NCI-H1105 (cell line): ENCODE measurements at places on chromosomes 2 and 18.

- DNase-seq = no peak
These were observed 114.6 kb downstream of the PHLPP1 start for GRCh38 chr18:62829936-62830335.

DNA sequence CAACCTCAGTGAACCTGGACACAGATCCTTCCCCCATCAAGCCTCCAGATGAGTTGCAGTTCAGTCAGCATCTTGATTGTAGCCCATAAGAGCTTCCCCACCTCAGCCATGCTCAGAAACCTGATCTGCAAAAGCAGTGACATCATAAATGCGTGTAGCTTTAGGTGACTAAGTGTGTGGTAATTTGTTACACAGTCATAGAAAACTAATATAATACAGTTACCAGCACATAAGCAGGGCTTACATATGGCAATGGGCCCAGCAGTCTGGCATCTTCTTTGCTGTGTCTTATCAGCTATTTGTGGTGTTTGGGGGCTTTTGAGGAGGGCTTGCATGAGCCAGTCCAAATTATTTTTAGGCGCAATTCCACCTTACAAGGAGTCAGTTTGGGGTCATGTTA is 807.0 kb downstream of the SLC4A3 start:
- no peak for DNase-seq

- no peak for DNase-seq
These were observed 150.4 kb downstream of the MTX2 start for GRCh38 chr2:176419591-176420071.

DNA sequence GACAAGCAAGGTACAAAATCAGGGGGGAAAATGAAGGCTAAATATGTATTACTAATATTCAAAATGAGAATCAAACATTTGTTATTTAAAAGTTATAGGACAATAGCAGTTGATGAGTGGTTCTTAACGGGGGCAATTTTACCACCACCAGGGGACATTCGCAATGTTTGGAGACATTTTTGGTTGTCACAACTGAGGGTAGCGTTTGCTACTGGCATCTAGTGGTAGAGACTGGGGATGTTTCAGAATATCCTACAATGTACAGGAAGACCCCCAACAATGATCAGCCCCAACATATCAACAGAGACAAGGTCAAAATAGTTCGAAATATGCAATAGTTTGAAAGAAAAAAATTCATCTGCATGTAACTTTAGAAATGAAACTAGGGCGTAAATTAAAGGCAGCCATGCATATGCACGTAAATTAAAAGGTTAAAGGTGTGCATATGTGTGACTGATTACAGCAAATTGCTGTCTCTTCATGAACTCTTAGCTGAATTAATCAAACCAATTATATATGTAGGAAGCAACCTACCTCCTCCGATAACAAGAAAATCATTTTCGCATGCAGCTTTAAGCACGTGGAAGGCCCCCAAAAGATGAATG is 61.2 kb upstream of the CUL3 start:
- DNase-seq = no peak

- DNase-seq = peak; percentile 45
These were observed 1047.2 kb upstream of the PIK3C3 start for GRCh38 chr18:40907842-40908241.

- DNase-seq = no peak
These were observed 392.8 kb upstream of the MEIS1 start for GRCh38 chr2:66041902-66042657.

GRCh38 chr18:75467281-75467795 is 39.8 kb upstream of the SMIM21 start:
- no peak for DNase-seq

GRCh38 chr2:30706534-30707303 is 100.5 kb downstream of the CAPN13 start:
- DNase-seq = peak; percentile 61

DNA sequence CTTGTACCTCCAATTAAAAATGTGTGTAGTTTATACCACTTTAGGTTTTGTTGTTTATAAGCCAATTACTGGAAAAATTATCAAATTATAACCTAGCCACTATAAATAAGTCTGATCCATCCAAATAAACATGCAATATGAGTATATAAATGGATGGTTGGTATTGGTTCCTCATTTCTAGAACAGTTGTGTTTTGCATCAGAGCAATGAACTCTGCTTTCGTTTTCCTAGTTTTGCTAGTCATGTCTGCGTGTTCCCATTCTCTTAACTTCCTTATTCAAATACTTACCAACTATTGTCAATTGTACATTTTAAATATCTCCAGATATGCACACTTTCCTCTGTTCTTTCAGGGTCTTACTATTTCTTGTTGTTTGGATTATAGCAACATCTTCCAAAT is 641.7 kb downstream of the NR4A2 start:
- no peak for DNase-seq

- DNase-seq = no peak
These were observed 831.7 kb downstream of the RNF144A start for GRCh38 chr2:7748717-7749415.

DNA sequence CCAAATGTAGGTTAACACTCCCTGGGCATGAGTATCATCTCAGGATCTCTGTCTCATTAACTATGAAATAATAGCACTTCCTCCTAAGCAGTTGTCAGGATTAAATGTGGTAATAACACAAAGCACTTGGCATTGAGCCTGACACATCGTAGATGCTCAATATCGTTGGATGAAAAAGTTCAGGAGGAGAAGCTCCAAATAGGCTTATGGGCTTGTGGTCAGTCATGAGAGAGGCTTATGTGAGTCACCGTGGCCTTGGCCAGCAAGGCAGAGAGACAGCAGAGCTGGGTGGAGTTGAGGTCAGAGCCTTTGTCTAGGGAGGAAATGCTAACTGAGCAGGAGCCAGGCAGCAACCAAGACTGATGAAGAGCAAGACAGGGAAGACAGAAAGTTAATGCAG is 68.3 kb upstream of the PPM1B start:
- DNase-seq = no peak

GRCh38 chr2:117514371-117514770 is 300.1 kb upstream of the DDX18 start:
- DNase-seq = no peak

- no peak for DNase-seq
These were observed 129.4 kb downstream of the ACOXL start for GRCh38 chr2:110861616-110862260.
